ENCODE measurements at places on chromosomes 7 and 10. TPM values are rescaled to one million over a fixed set of nuclear protein-coding genes. Genes with fewer than 3 reads are reported as not detected.

The TRIL gene
- total RNA-seq: 1.3 TPM

GRCh38 chr10:131902211-131902610 lies 1.4 kb downstream of the PPP2R2D start:
- peak overlapping the region; percentile 84 for H3K27ac ChIP-seq
- peak overlapping the region; percentile 79 for H3K4me3 ChIP-seq
- no peaks in the 10 kb centered on the region for H3K27me3 ChIP-seq
- H3K36me3 ChIP-seq: no peaks in the 10 kb centered on the region
- DNase-seq: peak; percentile 15
- peaks cover 28% of the 10 kb centered on the region for H3K4me1 ChIP-seq

GRCh38 chr10:68787813-68788212 lies 39.5 kb upstream of the STOX1 start:
- no peaks in the 10 kb centered on the region for H3K4me1 ChIP-seq
- no peaks in the 10 kb centered on the region for H3K36me3 ChIP-seq
- no peak overlapping the region for H3K27ac ChIP-seq

- no peak overlapping the region for H3K27ac ChIP-seq
- H3K4me3 ChIP-seq: no peak overlapping the region
- no peaks in the 10 kb centered on the region for H3K4me1 ChIP-seq
- DNase-seq: peak; percentile 22
- H3K36me3 ChIP-seq: no peaks in the 10 kb centered on the region
Observed at GRCh38 chr7:3094701-3095445, 51.2 kb upstream of the CARD11 start.

GRCh38 chr10:122259075-122259466 lies 12.0 kb upstream of the BTBD16 start:
- H3K4me3 ChIP-seq: no peak overlapping the region
- H3K4me1 ChIP-seq: no peaks in the 10 kb centered on the region
- no peaks in the 10 kb centered on the region for H3K27me3 ChIP-seq
- DNase-seq: no peak
- H3K27ac ChIP-seq: no peak overlapping the region
- no peaks in the 10 kb centered on the region for H3K36me3 ChIP-seq

- H3K4me3 ChIP-seq: no peak overlapping the region
- no peaks in the 10 kb centered on the region for H3K4me1 ChIP-seq
- DNase-seq: no peak
- no peaks in the 10 kb centered on the region for H3K36me3 ChIP-seq
Observed at GRCh38 chr10:17051851-17052250, 77.8 kb downstream of the CUBN start.
